ENCODE measurements at places on chromosomes 7 and 10.

DNA sequence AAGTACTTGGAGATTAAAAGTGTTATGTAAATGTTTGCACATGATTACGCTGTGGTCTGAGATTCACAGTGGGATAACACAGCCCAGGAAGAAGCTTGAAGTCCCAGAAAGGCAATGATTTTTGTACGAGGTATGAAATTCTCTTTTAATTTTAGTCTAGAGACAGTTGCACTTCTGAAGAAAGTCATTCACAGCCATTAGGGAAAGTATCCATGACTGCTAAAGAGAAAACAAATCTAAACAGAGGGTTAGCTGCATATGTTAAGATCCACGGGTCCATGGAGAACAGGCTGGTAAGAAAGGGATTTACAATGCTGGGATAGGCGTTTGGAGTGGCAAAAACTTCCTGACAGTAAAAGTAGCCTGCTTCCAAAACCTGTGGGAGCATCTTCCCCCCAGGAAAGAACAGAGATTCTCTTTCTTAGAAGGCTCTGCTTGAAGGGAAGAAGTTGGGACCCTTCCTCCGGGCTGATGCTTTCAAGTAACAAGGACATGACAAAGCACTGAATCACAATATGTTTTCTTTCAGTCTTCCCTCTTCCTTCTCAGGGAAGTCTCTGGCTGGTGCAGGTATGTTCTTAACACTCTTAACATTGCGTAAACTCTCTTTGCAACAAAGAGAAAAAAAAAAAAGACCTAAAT is 220.8 kb upstream of the CELF2 start:
- no peak for DNase-seq

DNA sequence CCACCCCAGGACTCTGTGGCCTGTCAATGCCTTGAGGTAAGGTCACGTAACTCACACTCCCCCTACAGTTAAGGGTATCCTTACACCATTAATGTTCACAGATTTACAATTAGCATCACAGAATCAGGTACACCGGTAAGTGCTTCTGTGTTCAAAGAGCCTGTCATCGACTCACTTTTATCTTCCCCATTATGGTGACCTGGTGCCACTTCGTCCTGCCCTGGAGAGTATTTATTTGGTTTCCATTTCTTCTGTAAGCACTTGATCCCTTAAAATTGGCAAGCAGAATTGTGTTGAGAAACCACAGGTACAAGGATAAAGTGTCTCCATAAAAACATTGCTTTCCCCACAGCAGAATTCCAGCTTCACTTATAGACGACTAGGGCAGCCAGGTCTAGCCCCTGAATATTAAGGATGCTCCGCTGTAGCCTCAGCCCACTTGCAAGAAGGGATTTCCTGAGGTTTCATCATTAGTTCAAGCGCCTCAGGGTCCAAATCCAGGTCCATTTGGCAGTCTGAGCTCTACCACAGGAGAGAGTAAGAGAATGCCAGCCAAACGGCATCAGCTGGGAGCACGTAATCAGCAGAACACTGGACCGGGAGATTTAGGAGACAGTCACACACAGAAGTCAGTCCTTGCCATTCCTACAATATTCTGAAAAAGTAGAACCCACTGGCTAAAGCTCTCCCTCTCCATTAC is 10.1 kb downstream of the ATXN7L1 start:
- no peak for DNase-seq

GRCh38 chr7:110994028-110994967 is 96.6 kb upstream of the LRRN3 start:
- no peak for DNase-seq

DNA sequence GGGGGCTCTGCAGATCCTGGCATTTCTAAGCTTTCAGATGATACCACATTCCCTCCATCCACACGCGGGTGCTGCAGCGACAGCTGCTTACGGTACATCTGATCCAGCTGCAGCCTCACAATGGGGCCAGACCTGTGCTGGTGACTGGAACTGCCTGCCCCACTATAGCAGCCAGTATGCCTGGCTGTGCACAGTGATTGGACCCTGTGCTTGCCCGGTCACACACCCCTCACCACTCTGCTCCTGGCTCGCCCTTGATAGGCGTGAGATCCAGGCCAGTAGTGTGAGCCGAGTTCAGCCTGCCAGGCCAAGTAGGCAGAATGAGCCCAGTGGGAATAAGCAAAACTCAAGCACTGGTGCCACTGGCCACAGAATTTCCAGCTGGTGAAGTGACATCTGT is 164.8 kb downstream of the NRBF2 start:
- DNase-seq: no peak

GRCh38 chr7:102097601-102098161 is 189.0 kb upstream of the SH2B2 start:
- DNase-seq: no peak

- no peak for DNase-seq
Observed at GRCh38 chr10:91944880-91945630, 21.5 kb downstream of the BTAF1 start.

DNA sequence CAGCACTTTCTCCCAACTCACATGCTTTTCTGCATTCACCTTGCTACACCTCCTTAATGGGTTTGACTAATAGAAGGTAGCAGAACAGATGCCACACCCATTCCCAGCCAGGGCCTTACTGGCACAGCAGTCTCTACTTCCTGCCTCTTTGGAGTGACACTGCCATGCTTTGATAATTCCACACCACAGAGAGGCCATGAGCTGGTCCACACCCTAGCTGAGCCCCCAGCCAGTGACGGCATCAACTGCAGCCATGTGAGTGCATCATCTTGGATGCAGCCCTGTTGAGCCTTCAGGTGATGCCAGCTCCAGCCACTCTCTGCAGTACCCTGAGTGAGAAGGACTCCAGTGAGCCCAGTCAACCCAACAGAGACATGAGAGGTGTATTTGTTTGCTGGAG is 27.5 kb upstream of the EZH2 start:
- no peak for DNase-seq

- peak; percentile 53 for DNase-seq
Observed at GRCh38 chr10:32005050-32005449, 51.2 kb downstream of the KIF5B start.

- DNase-seq: no peak
Observed at GRCh38 chr7:123715198-123715597, 33.6 kb downstream of the WASL start.

- no peak for DNase-seq
Observed at GRCh38 chr7:48971173-48971572, 46.8 kb downstream of the CDC14C start.

GRCh38 chr10:128480601-128481000 is 354.4 kb upstream of the MKI67 start:
- no peak for DNase-seq

GRCh38 chr7:26900251-26900650 is 35.9 kb upstream of the SKAP2 start:
- no peak for DNase-seq

DNA sequence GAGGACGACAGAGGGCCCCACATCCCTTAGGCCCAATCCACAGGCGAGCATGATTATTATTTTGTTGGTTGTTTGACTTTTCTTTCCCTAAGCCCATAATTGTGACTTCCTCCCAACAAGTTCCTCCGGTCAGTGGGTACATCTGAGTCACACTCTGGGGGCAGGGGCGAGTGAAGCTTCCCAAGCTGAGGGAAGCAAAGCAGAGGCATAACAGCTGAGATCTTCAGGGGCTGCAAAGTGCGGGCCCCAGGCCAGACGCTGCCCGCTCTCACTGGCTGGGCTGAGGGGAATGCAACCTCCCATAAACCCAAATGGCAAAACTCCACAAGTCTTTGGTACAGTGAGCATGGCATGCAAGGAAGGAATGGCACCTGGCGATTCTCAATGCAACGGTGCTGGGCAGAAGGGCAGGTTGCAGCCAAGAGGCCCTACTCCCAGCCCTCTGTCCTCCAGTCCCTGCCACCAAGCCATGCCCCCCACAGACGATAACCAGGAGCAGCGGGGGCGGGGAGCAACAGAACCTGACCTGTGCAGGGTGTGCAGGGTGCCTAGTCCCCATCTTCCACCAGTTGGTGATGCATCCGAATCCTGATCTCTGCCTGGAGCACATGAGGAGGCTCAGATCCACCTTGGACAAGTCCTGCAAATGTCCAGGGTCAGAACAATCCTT is 25.3 kb downstream of the TNS3 start:
- DNase-seq: no peak

- no peak for DNase-seq
Observed at GRCh38 chr7:91344911-91345310, 80.7 kb downstream of the FZD1 start.

GRCh38 chr10:79245539-79246208 is 101.6 kb upstream of the PPIF start:
- DNase-seq: no peak

- DNase-seq: no peak
Observed at GRCh38 chr7:87628780-87629569, 777 bp downstream of the RUNDC3B start.

GRCh38 chr7:158407581-158408317 is 179.9 kb downstream of the PTPRN2 start:
- DNase-seq: no peak

GRCh38 chr7:98949336-98950044 is 71.2 kb downstream of the TRRAP start:
- no peak for DNase-seq

GRCh38 chr7:75688200-75689136 is 50.3 kb downstream of the HIP1 start:
- DNase-seq: no peak

DNA sequence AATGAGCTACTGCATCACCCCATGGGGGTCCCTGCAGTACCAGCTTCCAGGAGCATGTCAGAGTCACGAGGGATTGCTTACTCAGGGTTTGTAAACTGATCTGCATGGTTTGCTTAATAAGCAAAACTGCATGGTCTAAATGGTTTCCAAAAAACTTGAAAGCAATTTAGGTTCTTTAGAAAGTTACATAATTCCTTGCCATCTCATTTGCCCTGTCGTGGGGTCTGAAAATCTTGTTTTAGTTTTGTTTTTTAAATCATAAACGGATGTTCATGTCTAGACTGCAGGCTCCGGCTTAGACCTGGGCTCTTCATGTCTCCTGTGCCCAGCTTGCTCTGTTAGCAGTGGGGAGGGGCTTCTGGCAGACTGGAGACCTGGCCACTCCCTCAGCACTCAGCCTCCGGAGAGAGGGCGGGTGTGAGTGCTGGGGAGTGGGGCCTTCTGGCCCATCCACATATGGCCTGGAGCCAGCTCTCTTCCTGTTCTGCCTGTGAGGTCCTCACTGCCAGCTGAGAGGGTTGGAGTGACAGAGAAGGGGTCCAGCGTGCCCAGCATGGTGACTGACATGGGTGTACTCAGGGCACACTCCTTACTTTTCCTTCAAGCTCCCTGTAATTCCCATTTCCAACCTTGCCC is 17.5 kb downstream of the PRF1 start:
- no peak for DNase-seq
